ENCODE measurements at places on chromosomes 2 and 18.

DNA sequence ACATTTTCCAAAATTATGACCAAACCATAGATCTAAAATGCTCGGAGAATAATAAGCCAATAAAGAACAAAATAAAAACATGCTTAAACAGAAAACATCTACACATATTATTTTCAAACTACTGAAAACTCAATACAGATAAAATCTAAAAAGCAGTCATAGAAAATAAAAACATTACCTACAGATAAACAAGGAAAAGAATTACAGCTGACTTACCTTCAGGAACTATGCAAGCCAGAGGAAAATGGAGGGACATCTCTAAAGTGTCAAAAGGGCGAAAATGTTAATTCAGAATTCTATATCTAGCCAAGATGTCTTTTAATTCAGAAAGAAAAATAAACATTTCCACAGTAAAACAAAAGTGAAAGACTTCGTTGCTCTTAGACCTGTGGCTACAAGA is 112.9 kb upstream of the GYPC start:
- DNase-seq: no peak

- DNase-seq: peak; percentile 43
These were observed 152.2 kb downstream of the INHBB start for GRCh38 chr2:120498121-120498520.

- DNase-seq: peak; percentile 33
These were observed 17.7 kb upstream of the EN1 start for GRCh38 chr2:118865106-118865505.

DNA sequence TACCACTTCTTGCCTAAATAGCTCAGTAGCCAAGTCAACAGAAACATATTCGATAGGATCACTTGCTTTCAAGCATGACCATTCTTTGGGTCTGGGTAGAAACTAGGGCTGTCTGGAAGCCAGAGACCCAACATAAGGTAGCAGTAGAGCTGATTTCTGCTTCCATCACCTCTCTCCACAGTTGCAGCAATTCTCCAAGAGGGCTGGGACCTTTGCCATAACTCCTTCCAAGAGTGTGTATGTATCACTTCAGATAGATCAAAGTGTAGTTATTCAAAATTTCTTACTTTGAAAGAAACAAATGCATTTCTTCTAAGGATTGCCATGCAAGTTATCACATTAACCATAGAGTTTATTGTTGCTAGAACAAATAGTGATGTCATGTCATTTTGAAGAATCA is 172.0 kb upstream of the GALNT5 start:
- no peak for DNase-seq

- DNase-seq: no peak
These were observed 113.3 kb upstream of the DAPL1 start for GRCh38 chr2:158681816-158682215.

GRCh38 chr2:14907014-14907612 is 274.6 kb downstream of the LRATD1 start:
- peak; percentile 88 for DNase-seq

DNA sequence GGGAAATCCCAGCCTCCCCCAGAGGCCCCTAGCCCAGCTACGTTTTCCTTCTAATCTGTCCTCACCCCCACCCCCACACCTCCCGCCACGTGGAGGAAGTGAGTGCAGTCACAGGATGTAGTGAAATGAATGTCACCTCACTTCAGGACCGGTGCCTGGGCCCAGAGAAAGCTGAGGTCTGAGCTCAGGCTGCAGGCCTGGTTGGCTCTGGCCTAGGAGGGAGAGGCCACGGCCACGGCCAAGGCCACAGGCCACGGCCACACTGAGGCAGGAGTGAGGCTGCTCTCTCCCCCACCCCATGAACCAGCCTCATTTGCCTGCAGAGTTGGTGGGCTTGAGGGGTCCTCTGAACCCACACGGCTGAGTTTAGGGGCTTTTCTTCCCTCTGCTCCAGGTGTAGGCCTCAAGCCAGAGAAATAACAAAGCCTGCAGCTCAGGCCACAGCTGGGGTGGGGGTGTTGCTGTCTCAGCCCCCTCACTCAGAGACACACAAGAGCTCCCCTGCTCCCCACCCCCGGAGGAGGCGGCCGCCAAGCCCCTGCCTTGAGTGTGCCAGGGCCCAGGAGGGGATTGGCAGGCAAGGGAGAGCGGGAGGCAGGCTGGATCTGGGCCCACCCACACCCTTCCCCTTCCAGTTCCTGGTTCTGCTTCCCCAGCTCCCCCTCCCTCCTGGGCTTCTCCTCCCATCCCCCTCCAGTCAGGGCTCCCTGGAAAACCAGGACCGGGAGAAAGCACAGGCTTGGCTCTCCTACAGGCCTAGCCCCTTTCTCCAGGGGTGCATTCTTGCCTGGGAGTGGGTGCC is 27.0 kb downstream of the DNMT3A start:
- DNase-seq: peak; percentile 62

DNA sequence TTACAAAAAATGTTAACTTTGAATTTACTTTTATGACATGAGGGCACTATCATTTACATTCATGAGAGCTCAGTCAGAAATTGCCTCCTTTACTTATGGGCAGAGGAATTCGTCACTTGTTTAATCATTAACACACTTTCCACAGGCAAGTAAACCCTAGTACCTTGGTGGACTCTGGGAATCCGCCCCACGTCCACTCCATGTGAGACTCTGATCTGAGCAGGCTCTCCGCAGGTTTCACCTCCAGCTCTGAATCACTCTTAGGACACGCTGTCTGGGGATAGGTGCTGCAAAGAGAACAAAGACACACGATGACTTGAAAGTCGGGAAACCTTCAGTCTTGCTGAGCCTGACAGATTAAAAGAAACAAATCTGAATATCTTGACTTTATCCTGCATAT is 73.6 kb downstream of the LPIN2 start:
- DNase-seq: no peak

- no peak for DNase-seq
These were observed 604.8 kb upstream of the GYPC start for GRCh38 chr2:126050991-126051736.

DNA sequence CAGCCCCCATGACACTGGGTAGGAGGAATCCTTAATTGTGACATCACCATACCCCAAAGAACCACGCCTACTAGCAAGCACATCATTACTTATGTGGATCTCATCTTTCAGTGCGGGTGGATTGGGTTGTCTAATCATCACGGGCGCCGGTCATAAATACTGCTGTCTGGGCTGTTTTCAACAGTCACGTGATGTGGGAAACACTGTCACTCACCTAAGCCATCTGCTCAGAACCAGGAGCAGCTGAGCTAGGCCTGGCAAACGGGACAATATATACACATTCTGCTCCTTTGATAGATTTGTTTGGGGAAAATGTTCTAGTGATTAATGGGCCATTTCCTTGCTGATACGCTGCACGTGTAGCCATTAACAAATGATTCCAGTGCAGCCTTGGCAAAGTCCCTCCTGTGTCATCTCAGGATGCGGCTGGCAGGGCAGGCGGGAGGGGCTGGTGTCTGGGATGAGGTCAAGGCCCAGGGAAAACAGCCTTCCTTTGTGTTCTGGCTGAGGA is 145.9 kb upstream of the COPS8 start:
- DNase-seq: no peak

DNA sequence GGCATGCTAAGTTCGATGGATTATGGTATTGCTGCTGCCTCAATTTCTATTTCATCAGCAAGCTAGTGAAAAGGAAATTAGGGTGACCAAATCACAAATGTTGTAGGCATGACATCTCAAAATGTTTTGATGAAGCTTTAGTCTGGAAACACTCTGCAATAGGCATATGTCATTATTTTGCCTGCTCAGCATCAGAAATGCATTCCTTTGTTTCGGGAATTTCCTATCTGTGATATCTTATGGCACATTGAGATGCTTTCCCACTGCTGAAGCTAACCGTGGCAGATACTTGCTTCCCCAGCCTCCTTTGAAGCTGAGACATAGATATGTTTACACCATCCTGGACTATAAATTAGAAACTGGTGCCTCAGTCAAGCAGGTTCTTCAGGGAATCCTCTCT is 119.7 kb downstream of the CDC42EP3 start:
- no peak for DNase-seq

- no peak for DNase-seq
These were observed 22.6 kb upstream of the DYTN start for GRCh38 chr2:206740800-206741199.

- DNase-seq: no peak
These were observed 131.8 kb downstream of the PXDN start for GRCh38 chr2:1612391-1613077.

DNA sequence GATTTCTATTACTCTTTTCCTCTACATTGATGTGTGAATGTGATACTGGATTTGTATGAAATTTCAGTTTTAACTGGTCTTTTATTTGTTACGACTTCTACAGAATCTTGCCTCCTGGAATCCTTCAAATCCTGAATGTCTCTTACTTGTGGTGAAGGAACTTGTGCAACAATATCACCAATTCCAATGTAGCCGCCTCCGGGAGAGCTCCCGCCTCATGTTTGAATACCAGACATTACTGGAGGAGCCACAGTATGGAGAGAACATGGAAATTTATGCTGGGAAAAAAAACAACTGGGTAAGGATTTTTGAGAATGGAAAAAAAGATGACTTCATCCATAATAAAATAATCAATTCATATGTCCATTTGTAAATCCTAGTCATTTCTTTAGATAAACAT is 134.6 kb downstream of the BABAM2 start:
- DNase-seq: no peak

- no peak for DNase-seq
These were observed 10.2 kb upstream of the ALPP start for GRCh38 chr2:232368311-232368731.

DNA sequence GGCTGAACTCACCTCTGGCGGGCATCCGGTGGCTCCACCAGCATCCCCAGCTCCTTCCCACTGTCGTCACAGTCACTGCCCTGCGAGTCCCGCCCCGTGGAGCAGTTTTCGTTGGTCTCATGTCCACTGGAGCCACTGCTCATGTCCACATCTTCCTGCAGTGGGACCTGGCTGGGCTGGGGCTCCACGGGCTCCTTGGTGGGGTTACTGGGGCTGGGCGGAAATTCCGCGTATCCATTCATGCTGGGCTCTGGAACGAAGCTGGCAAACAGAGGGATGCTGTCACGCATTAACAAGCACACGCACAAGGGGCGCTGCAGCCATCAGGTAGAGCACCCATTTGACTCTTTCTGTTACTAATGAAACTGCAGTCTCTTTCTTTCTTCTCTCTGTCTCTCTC is 10.7 kb downstream of the PER2 start:
- DNase-seq: no peak

GRCh38 chr2:160347269-160347863 is 146.2 kb downstream of the RBMS1 start:
- no peak for DNase-seq

GRCh38 chr18:48133671-48134251 is 203.3 kb upstream of the SMAD2 start:
- no peak for DNase-seq

GRCh38 chr2:233867993-233868532 is at the start of gene MSL3B:
MSL3B (minus strand) TSS chr2:233868386.
- no peak for DNase-seq

DNA sequence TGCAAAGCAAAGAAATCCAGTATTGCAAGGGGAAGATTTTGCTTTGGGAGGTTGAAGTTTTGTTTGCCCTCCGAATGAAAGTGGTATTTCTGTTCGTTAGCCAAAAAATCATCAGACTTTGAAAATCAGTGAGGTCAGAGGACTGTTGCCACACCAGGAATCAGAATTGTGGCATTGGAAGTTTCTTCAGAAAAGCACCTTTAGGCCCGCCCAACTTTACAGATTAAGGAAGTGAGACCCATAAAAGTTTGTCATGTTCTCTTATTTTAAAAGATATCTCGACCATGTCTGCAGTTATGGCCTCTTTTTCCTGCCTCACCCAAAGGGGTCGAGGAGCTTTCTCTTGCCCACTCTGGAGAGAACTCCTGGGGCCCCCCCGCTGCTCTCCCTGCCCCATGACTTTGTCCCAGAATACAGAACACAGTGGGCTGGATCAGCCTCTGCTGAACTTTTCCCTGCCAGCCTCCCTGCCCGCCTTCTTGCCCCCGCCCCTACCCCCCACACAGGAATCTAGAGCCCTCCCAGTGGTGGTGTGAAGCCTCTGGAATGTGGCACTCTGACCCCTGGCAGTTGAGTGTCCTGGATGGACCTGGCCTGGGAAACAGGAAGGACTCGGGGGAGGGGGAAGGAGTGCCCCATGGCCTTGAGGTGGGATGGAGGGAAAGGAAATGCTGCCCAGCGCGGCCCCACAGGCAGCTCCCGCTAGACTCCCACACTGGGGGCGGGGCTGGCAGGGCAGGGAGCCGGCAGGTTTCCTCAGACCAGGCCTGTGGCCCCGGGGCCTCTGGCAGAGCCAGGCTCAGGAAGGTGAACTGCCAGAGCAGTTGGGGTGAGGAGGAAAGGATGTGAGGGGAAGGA is 25.3 kb downstream of the CRIM1 start:
- no peak for DNase-seq

DNA sequence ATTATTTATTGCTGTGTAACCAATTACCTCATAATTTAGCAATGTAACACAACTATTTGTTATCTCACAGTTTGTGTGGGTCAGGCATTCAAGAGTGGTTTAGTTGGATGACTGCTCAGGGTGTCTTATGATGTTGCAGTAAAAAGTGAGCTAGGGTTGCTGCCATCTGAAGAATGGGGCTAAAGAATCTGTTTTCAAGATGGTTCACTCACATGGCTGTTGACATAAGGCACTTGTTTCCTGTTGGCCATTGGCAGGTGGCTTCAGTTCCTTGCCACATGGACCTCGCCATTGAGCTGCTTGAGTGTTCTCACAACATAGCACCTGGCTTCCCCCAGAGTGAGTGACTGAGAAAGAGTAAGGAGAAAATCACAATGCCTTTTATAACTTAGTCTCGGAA is 123.2 kb downstream of the TMEM17 start:
- no peak for DNase-seq

DNA sequence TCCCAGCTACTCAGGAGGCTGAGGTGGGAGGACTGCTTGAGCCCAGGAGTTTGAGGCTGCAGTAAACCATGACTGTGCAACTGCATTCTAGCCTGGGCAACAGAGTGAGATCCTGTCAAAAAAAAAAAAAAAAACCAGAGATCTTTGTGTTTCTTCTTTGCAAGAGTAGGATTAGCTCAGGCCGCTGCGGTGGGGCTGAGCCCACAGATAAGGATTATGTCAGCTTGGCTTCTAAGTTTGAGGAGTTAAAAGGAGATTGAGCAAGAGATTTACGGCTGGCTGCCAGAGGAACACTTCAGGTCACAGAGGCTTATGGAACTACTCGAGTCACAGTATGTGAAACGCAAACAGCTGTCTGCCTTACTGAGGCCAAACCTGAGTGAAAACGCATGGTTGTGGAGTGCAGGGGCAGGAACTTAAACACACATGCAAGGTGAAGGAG is 146.7 kb upstream of the L3MBTL4 start:
- DNase-seq: no peak

Data from HL-60 (cell line).